ENCODE measurements at places on chromosomes 4 and X. TPM values are rescaled to one million over a fixed set of nuclear protein-coding genes. Genes with fewer than 3 reads are reported as not detected.

The PPP4R3C gene
- total RNA-seq: not detected

The NUDT10 gene
- total RNA-seq: 6.3 TPM

The ADH1C gene
- total RNA-seq: 0.44 TPM

The MND1 gene
- 8.4 TPM for total RNA-seq

The SRPK3 gene
- total RNA-seq: 0.44 TPM

The EGF gene
- 1.3 TPM for total RNA-seq

The DDIT4L gene
- 9.2 TPM for total RNA-seq

The CSAG1 gene
- not detected for total RNA-seq

The MSANTD1 gene
- 0.33 TPM for total RNA-seq

The CXCL11 gene
- total RNA-seq: not detected

The TSPAN7 gene
- total RNA-seq: not detected

The DCAF8L2 gene
- not detected for total RNA-seq

The SMIM10L2A gene
- total RNA-seq: 0.50 TPM

The EXOSC9 gene
- 96.1 TPM for total RNA-seq

The SMIM43 gene
- 0.89 TPM for total RNA-seq

The VEGFD gene
- 0.25 TPM for total RNA-seq

The UGT2B10 gene
- not detected for total RNA-seq
